Upper lobe of left lung (tissue), 6 donors: ENCODE measurements at places on chromosomes 2 and 18. TPM values are rescaled to one million over a fixed set of nuclear protein-coding genes. Genes with fewer than 3 reads are reported as not detected.

DNA sequence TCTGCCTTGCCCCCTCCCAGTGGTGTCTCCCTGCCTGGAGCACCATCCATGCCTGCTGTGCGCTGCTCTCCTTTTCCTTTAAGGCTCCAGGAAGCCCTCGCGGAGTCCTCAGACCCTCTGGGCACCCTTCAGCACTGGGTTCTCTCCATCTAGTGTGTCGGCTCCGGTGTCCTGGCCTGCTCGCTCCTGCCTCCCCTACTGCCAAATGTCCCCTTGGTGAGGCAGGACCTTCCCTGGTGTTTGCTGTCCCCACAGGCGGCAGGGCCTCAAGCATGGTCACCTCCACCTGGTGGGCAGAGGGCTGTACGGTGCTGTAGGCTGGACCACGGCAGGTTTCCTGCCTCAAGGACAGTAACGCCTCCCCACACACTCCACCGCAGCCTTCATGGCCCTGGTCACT, 90.2 kb downstream of the DGKD start:
- no peaks in the 10 kb centered on the region for H3K4me1 ChIP-seq
- no peaks in the 10 kb centered on the region for H3K27me3 ChIP-seq
- no peak overlapping the region for H3K27ac ChIP-seq

- H3K27me3 ChIP-seq, result no peaks in the 10 kb centered on the region
- no peak overlapping the region for H3K4me3 ChIP-seq
- H3K27ac ChIP-seq, result no peak overlapping the region
Observed at GRCh38 chr2:2507417-2507997, 176.4 kb upstream of the MYT1L start.

Gene FBXO15
- total RNA-seq, result 0.83 TPM

GRCh38 chr2:45857275-45857609, 205.8 kb downstream of the PRKCE start:
- H3K4me1 ChIP-seq, result peaks cover 21% of the 10 kb centered on the region
- H3K4me3 ChIP-seq, result no peak overlapping the region
- H3K27ac ChIP-seq, result no peak overlapping the region
- no peaks in the 10 kb centered on the region for H3K27me3 ChIP-seq
- no peaks in the 10 kb centered on the region for H3K36me3 ChIP-seq

DNA sequence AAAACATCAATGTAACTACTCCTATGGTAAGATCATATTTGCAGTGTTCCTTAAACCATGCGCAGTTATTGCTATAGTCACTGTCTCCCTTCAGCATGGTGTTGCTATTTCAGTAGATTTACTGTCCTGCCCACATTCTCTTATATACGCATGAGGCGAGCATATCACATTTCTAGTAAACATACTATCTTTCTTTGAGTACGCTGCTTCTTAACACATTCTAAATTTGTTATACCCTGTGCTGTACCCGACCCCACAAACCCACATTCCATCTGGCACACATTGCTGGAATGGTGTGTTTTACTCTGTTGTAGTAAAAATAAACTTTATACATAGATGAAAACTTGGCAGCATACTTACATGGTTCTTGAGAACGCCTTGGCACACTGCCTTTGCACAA, 163.3 kb downstream of the QPCT start:
- H3K27ac ChIP-seq, result no peak overlapping the region
- DNase-seq, result no peak
- no peaks in the 10 kb centered on the region for H3K4me1 ChIP-seq
- H3K27me3 ChIP-seq, result no peaks in the 10 kb centered on the region
- H3K36me3 ChIP-seq, result no peaks in the 10 kb centered on the region
- no peak overlapping the region for H3K4me3 ChIP-seq

DNA sequence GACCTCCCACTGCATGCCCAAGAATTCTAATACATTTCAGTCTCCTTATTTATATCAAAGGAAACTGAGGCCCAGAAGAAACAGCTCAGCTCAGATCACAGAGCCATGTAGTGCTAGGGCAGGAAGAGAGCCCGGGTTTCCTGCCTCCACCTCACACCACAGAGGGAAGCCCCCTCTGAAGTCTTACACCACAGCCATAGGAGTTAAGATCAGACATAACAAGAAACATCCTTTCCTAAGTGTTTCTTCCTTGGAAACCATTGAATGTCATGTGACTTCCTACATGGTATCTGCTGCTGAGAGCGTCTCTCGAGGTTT, 102.1 kb downstream of the MTCL1 start:
- H3K36me3 ChIP-seq, result no peaks in the 10 kb centered on the region
- DNase-seq, result no peak
- no peaks in the 10 kb centered on the region for H3K4me1 ChIP-seq
- no peak overlapping the region for H3K27ac ChIP-seq
- H3K27me3 ChIP-seq, result no peaks in the 10 kb centered on the region

DNA sequence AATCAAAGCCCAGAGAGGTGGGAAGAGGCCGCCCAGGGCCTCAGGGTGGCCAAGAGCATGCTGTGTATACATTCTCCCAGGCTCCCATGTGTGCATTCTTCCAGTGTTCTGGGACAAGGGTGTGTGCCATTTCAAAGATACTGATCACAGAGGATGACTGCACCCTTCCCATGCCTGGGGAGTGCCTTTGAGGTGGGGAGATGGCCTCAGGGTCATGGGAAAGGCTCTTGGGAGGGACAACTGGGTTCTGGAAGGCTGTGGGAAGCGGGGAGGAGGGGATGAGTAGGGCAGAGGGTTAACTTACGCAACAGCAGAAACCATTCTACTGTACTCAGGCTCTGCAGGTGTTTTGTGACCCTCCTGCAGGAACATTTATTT, 40.9 kb downstream of the KLHL29 start:
- DNase-seq, result no peak
- H3K27ac ChIP-seq, result peak overlapping the region; percentile 58
- no peaks in the 10 kb centered on the region for H3K27me3 ChIP-seq

DNA sequence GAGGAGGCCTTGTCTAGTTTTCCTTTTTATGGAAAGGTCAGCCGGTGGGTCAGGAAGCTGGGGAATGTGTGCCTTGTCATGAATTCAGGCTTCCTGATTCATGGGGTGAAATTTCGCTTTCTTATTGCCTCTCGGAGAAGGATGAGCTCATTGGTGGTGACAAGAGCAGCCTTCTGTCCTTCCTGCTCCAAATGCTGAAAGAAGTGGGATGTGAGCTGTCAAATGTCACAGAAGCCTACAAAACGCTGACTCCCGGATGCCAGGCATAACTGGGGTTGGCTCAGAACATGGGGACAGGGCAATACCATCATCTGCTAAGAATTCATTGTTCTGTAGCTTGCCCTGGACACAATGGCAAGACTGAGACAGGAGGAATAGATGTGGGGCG, 55.8 kb upstream of the FAM136A start:
- DNase-seq, result no peak
- H3K4me3 ChIP-seq, result no peak overlapping the region
- no peaks in the 10 kb centered on the region for H3K4me1 ChIP-seq
- H3K36me3 ChIP-seq, result no peaks in the 10 kb centered on the region

DNA sequence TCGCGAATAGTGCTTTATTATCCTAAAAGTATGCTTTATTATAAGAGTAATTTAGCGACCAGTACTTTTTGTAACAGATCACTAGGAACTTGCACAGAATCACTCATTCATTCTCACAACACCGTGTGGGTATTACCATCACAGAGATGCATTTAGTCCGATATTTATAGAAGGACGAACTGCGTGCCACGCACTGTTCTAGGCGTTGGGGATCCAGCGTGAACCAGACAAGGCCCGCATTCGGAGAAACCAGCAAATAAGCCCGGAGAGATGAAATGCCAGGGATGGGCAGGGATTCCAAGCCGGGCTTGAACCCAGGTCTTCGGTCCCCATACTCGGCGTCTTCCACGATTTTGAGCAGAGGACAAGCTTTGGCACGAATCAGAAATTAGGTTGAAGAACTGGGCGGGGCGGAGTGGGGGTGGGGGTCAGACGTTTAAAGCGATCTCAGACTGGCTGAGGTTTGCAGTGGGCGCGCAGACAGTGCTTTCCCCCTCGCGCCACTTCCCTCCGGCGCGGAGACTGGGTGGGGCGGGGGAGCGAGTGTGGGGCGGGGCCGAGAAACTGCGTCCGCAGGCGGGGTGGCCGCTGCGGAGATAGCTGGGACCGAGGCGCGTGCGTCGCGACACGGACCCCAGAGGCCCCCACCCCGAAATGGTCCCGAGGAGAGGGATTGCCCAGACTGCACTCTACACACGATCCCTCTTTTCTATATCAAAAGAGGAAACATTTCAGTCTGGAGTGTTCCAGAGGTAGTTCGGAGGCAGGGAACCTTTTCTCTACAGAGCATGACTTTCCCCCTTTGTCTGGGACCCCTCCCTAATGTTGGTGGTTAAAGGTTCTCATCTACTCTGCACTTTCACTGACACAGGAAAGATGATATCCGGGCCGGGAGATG, 1.1 kb upstream of the CXCR4 start:
- peaks cover 5% of the 10 kb centered on the region for H3K36me3 ChIP-seq
- H3K27ac ChIP-seq, result peak overlapping the region; percentile 97
- DNase-seq, result peak; percentile 93
- H3K4me3 ChIP-seq, result peak overlapping the region; percentile 59
- peaks cover 42% of the 10 kb centered on the region for H3K4me1 ChIP-seq

Gene TTC27
- total RNA-seq, result 12.0 TPM

Gene KCNG3
- 1.9 TPM for total RNA-seq

Gene ZNF142
- total RNA-seq, result 24.6 TPM

DNA sequence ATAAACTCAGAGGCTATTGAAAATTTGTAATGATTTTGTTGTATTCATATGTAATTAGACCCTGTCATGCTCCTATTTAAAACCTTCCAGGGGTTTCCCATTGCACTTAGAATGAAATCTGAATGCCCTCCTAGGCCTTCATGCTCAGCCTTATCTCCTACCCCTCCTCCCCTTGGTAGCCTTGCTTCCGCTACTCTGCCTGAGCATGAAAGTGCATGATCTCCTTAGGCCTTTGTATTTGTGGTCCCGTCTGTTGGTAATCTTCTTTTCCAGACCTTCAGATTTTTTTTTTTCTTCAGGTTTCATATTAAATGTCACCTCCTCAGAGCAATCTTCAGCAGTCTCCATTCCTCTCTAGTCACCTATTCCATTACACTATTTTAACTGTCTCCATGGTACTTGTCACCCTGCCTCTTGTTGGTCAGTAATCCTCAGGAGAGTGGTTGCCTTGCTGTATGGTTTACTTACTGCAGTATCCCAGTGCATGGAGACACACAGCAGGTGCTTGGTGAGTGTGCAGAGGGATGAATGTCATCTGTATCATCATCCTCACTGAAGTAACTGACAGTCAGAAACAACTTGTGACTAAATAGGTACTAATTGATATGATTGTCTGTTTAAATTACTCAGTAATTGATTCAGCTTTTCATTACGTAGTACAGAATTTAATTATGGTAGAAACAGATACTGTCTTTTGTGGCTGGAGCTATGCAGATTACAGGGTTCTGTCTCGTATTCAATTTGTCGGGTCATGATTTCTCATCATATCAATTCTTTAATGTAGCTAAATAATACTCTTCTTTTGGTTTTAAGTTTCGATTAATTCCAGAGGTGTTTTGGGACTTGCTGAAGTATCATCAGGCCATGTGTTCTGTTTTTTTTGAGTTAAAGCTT, 63.9 kb downstream of the PHLPP1 start:
- no peaks in the 10 kb centered on the region for H3K36me3 ChIP-seq
- H3K4me1 ChIP-seq, result no peaks in the 10 kb centered on the region
- no peaks in the 10 kb centered on the region for H3K27me3 ChIP-seq

Gene CPLX4
- total RNA-seq, result not detected

DNA sequence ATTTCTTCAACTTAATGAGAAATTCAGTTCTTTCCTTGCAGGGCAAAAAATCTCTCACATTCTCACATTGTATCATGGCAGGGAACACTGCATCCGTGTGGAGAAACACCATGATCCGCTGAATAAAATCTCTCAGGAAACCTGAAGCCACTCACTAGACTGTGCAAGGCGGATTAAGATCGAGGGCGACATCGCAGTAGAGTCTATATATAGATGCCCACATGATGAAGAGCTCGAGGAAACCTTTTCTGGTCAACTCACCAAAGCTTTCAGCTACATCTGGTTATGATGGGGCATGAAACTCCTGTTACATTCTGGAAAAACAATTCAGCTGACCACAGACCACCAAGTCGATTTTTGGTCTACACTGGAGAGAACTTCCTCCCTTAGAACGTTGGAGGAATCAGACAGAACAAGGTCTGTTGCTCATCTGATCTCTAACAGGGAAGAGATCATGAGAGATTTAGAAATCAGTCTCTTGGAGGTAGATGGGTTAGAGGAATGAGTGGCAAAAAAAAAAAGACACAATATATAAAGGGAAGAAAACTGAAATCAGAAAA, 162.9 kb upstream of the ZNF516 start:
- H3K27ac ChIP-seq, result no peak overlapping the region
- H3K36me3 ChIP-seq, result no peaks in the 10 kb centered on the region
- no peaks in the 10 kb centered on the region for H3K4me1 ChIP-seq
- H3K4me3 ChIP-seq, result no peak overlapping the region

Gene CFAP65
- total RNA-seq, result 17.8 TPM

Gene SEPTIN10
- 93.9 TPM for total RNA-seq
